IMR-90 (cell line): ENCODE measurements at places on chromosomes 7 and 10. TPM values are rescaled to one million over a fixed set of nuclear protein-coding genes. Genes with fewer than 3 reads are reported as not detected.

DNA sequence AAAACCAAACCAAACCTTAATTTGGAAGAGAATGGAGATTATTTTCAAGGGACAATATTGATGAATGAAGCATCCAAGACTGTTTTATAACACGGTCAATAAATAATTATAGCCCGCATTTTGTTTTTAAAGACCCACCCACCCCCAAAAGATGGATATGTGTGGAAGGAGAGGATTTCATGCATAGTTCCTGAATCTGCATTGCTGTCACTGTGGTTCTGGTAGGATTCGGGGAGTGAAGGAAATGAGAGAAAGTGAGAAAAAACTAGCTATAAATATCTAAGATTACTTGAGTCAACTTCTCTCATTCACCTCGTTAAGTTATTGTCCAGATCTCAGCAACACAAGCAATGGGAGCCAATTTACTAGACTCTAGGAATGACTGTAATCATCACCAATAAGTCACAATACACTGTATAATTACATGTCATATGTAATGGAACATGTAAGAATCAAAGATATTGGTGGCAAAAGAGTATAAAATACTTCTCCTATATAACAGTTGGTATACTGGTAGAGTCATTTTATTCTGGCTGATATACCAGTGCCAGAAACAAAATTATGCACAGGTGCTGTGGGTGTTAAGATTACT, 30.2 kb downstream of the NAMPT start:
- H3K4me1 ChIP-seq: no peaks in the 10 kb centered on the region
- H3K36me3 ChIP-seq: peaks cover 36% of the 10 kb centered on the region
- DNase-seq: no peak
- no peak overlapping the region for H3K4me3 ChIP-seq
- H3K27me3 ChIP-seq: no peaks in the 10 kb centered on the region

- peak overlapping the region; percentile 98 for H3K27ac ChIP-seq
- no peaks in the 10 kb centered on the region for H3K36me3 ChIP-seq
- peak overlapping the region; percentile 14; the same call in 1 of the 2 replicates for H3K4me3 ChIP-seq
- DNase-seq: peak; percentile 98
- H3K27me3 ChIP-seq: no peaks in the 10 kb centered on the region
These were observed 93.6 kb upstream of the COL1A2 start for GRCh38 chr7:94301024-94301586.

DNA sequence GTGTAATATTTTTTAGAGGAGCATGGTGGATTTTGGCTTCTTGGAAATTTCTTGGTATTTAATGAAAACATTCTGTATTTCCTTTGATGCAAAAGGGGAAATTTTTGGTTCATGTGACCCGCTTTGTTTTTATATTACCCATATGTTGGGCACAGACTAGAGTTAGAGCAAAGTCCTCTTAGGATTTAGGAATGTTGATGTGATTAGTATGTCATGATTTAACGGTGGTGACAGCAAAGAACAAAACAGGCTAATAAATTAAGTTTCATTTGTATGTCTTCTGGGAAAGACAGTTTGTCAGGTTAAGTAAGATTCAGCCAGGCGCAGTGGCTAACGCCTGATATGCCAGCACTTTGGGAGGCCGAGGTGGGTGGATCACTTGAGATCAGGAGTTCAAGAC, 304.6 kb downstream of the REEP3 start:
- H3K27ac ChIP-seq: no peak overlapping the region
- H3K4me3 ChIP-seq: no peak overlapping the region
- no peaks in the 10 kb centered on the region for H3K36me3 ChIP-seq
- no peaks in the 10 kb centered on the region for H3K4me1 ChIP-seq

The ATRNL1 gene
- 0.18 and 0.56 TPM in 2 replicates for total RNA-seq

DNA sequence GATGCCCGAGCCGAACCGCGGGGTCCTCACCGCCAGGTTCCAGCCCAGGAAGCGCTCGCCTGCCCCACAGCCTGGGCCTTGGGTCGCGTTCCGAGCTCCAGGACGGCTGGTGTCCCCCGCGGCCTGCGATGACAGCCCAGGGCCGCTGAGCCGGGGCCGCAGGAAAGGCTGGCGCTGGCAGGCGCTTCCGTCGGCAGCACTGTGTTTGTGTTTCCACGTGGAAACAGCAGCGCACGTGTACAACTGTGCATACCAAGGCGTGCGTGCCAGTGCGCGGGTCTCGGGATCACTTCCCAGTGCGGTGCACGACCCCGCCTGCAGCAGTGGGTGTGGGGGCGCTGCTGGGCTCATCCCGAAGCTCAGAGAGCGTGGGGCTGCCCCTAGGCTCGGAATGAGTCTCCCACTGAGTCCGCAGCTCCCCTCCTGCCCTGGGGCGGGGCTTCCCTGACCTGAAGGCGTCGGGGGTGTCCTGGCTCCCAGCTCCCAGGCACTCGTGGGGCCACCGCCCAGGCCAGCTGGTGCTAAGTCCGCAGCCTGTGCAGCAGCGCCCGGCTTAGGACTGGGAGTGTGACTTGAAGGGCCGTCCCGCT, 17.2 kb downstream of the AP5Z1 start:
- no peak overlapping the region for H3K4me3 ChIP-seq
- DNase-seq: no peak
- no peaks in the 10 kb centered on the region for H3K27me3 ChIP-seq
- peaks cover 44% of the 10 kb centered on the region for H3K36me3 ChIP-seq
- no peak overlapping the region for H3K27ac ChIP-seq

- no peaks in the 10 kb centered on the region; the same call in 1 of the 2 replicates for H3K4me1 ChIP-seq
- no peaks in the 10 kb centered on the region for H3K27me3 ChIP-seq
- DNase-seq: peak; percentile 2
These were observed 123.1 kb downstream of the DKK1 start for GRCh38 chr10:52437205-52437646.

DNA sequence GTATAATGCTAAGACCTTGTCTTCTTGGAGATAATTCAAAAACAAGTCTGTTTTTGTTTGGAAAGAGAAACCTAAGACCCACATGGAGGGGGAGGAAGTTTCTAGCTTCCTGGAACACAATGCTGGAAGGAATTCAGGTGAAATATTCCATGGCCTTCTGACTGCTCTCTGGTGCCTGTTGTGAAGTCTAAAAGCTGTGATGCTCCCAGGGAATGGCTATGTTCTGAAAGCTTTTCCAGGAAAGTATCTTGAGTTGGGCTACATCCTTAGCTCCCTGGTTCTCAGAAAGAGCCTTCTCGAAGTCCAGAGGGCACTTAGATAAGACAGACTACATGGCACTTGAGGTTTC, 12.5 kb upstream of the PFKP start:
- peaks cover 10% of the 10 kb centered on the region for H3K4me1 ChIP-seq
- H3K36me3 ChIP-seq: no peaks in the 10 kb centered on the region
- no peak overlapping the region for H3K4me3 ChIP-seq

The SLC16A9 gene
- 0.18 and 0.56 TPM in 2 replicates for total RNA-seq

DNA sequence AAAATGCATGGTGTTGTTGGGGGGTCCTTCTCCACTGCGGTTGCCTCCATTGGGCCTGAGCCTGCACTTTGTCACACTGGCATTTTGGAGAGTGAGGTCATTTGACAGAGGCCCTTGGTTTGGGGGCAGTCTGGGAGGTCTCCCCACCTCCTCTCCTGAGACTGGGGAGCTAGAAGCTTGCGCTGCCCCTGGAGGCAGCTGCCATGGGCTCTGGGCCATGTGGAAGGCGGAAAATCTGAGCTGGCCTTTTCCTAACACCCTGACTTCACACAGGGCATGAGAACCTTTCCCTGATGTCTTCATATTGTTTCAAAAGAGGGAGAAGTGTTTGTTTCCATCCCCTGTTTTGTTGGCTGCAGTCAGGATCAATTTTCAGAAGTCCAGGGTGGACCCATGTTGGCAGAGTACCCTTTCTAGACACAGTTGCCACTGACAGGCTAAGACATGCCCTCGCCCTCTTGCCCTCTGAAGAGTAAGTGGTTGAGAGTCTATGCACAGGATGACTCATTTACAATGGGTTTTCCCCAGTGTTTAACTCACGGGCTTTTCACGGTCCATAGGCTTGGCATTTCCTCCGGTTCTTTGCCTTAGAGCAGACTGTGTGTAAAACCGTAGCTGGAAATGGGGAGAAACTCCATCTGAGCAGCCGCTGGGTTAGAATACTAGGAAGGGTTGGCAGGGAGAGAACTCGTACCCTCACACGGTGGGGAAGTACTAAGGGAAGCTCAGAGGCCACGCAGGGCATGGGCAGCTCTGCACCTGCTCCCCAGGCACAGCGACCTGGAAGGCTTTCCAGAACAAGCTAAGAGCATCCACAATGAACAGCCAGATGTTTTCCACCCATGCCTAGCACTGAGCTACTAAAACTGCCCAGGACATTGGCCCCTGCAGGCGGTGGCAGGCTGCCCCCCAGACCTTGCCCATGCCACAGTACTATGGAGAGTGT, 655.0 kb downstream of the SDK1 start:
- peaks cover 4% of the 10 kb centered on the region; the same call in 1 of the 2 replicates for H3K4me1 ChIP-seq
- peak; percentile 65 for DNase-seq
- no peak overlapping the region for H3K4me3 ChIP-seq

The RTKN2 gene
- total RNA-seq: 0.90 and 2.2 TPM in 2 replicates

The MRLN gene
- total RNA-seq: not detected in 2 replicates

- no peak overlapping the region for H3K4me3 ChIP-seq
- no peaks in the 10 kb centered on the region for H3K36me3 ChIP-seq
- H3K27ac ChIP-seq: no peak overlapping the region
- H3K4me1 ChIP-seq: peaks cover 9% of the 10 kb centered on the region
- peak; percentile 28 for DNase-seq
- no peaks in the 10 kb centered on the region for H3K27me3 ChIP-seq
These were observed 139.3 kb upstream of the HDAC9 start for GRCh38 chr7:18356191-18356645.

The AKR1D1 gene
- total RNA-seq: not detected in 2 replicates

GRCh38 chr7:40883826-40884225, 749.0 kb downstream of the SUGCT start:
- H3K4me1 ChIP-seq: peaks cover 7% of the 10 kb centered on the region
- no peak overlapping the region for H3K27ac ChIP-seq
- no peaks in the 10 kb centered on the region for H3K36me3 ChIP-seq
- H3K27me3 ChIP-seq: no peaks in the 10 kb centered on the region
- no peak for DNase-seq

GRCh38 chr7:70693686-70694433, 438.1 kb upstream of the GALNT17 start:
- no peak overlapping the region; the same call in 1 of the 2 replicates for H3K27ac ChIP-seq
- peak overlapping the region; percentile 90 for H3K4me3 ChIP-seq
- no peaks in the 10 kb centered on the region; the same call in 1 of the 2 replicates for H3K27me3 ChIP-seq
- peaks cover 4% of the 10 kb centered on the region for H3K4me1 ChIP-seq
- peak; percentile 44 for DNase-seq

- H3K27ac ChIP-seq: peak overlapping the region; percentile 93
- DNase-seq: peak; percentile 61
- H3K4me1 ChIP-seq: peaks cover 26% of the 10 kb centered on the region
- peak overlapping the region; percentile 91 for H3K4me3 ChIP-seq
- peaks cover 38% of the 10 kb centered on the region for H3K36me3 ChIP-seq
These were observed 1.2 kb downstream of the KLF6 start for GRCh38 chr10:3783682-3784432.

- DNase-seq: no peak
- no peak overlapping the region for H3K27ac ChIP-seq
- no peaks in the 10 kb centered on the region; the same call in 1 of the 2 replicates for H3K27me3 ChIP-seq
- no peaks in the 10 kb centered on the region for H3K36me3 ChIP-seq
- H3K4me1 ChIP-seq: no peaks in the 10 kb centered on the region
These were observed 122.3 kb upstream of the MDFIC start for GRCh38 chr7:114799628-114800028.

The CFTR gene
- total RNA-seq: under 0.01 and 0.18 TPM in 2 replicates

- peaks cover 29% of the 10 kb centered on the region for H3K4me1 ChIP-seq
- H3K4me3 ChIP-seq: no peak overlapping the region
- H3K36me3 ChIP-seq: peaks cover 19% of the 10 kb centered on the region
- H3K27ac ChIP-seq: peak overlapping the region; percentile 42; the same call in 1 of the 2 replicates
- no peaks in the 10 kb centered on the region for H3K27me3 ChIP-seq
These were observed 28.1 kb downstream of the XPNPEP1 start for GRCh38 chr10:109895095-109895818.

The AGAP5 gene
- 1.4 and 1.8 TPM in 2 replicates for total RNA-seq

DNA sequence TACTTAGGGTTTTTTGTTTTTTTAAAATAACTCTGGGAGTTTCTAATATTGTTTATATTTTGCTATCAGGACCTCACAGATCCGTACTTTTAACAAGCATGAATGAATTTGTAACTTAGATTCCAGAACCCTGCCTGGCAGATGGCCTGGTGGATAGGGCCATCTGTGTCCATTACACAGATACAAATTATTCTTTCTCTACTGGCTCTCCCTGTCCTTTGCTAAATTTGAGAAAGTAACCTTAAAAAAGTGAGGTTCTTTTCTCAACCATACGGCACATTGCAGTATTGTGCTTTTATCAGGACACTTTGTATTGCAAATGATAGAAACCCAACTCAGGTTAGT, 26.6 kb downstream of the LCOR start:
- peaks cover 10% of the 10 kb centered on the region for H3K36me3 ChIP-seq
- no peak for DNase-seq
- no peaks in the 10 kb centered on the region for H3K27me3 ChIP-seq
- no peak overlapping the region for H3K27ac ChIP-seq
- peaks cover 5% of the 10 kb centered on the region; the same call in 1 of the 2 replicates for H3K4me1 ChIP-seq
- H3K4me3 ChIP-seq: no peak overlapping the region

DNA sequence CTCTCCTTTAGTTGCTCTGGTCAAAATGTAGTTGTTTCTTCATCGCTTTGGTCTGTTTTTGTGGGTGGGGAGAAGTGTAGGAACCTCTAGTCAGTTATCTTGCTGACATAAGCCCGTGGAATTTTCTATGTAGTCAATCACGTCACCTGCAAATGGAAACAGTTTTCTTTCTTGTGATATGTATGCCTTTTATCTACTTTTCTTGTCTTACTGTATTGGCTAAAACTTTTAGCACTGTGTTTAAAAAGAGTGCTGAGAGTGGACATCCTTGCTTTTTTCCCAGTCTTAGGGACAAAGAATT, 42.3 kb downstream of the AKR1E2 start:
- no peak for DNase-seq
- H3K4me1 ChIP-seq: no peaks in the 10 kb centered on the region
- H3K27me3 ChIP-seq: no peaks in the 10 kb centered on the region
- H3K4me3 ChIP-seq: no peak overlapping the region
- H3K27ac ChIP-seq: no peak overlapping the region

GRCh38 chr7:8147760-8148463, 114.1 kb downstream of the ICA1 start:
- no peak overlapping the region for H3K27ac ChIP-seq
- no peak for DNase-seq
- no peaks in the 10 kb centered on the region for H3K36me3 ChIP-seq

DNA sequence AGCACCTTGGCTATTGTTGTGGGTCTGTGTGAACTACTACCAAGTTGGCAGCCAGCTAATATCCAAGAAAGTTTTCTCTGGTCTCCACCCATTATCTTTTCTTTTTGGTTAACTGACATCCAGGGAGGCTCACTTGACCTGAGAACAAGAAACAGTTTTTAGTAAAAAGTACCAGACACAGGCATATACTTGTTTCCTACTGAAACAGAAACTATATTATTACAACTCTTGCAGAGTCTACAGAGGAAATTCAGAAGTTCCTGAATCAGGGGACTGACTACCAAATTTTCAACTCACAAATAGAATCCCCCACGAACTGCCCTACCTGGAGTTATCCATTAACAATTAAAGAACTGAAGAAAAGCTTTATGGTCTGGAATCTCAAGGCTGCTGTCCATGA, 168.9 kb downstream of the KCND2 start:
- H3K27ac ChIP-seq: no peak overlapping the region
- H3K36me3 ChIP-seq: no peaks in the 10 kb centered on the region
- no peak overlapping the region for H3K4me3 ChIP-seq
- no peaks in the 10 kb centered on the region for H3K27me3 ChIP-seq
- no peaks in the 10 kb centered on the region for H3K4me1 ChIP-seq

The FEZF1 gene
- total RNA-seq: not detected in 2 replicates

GRCh38 chr7:131859147-131859821, 302.9 kb upstream of the PODXL start:
- H3K36me3 ChIP-seq: no peaks in the 10 kb centered on the region
- H3K27me3 ChIP-seq: peaks cover 2% of the 10 kb centered on the region; the same call in 1 of the 2 replicates
- DNase-seq: peak; percentile 62
- no peak overlapping the region for H3K27ac ChIP-seq
- H3K4me1 ChIP-seq: no peaks in the 10 kb centered on the region

- peaks cover 11% of the 10 kb centered on the region for H3K4me1 ChIP-seq
- H3K27ac ChIP-seq: peak overlapping the region; percentile 25; the same call in 1 of the 2 replicates
- H3K4me3 ChIP-seq: peak overlapping the region; percentile 61; the same call in 1 of the 2 replicates
- DNase-seq: peak; percentile 26
- peaks cover 9% of the 10 kb centered on the region for H3K36me3 ChIP-seq
These were observed 2.4 kb downstream of the PURB start for GRCh38 chr7:44882899-44883298.

The LRRC18 gene
- total RNA-seq: not detected in 2 replicates
